ENCODE measurements at places on chromosomes 5 and 9.
A peak's percentile ranks its signal among the peaks of the same experiment; 100 is the strongest.

DNA sequence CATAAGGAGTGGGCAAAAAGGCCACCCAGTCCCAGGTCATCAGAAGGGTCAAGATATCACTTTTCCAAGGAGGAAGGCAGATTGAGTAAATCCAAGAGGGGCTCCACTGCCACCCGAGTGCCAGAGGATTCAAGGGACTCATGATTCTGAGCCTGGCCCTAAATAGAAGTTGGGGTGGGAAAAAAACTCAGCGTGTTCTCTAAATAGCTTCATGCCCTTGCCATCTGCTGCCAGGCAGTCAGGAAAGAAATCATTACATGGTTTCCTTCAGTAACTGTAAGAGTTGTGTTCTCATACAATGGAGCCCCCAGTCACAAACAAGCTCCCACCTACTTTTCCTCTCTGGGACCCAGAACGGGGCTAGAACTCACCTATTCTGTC lies 37.2 kb downstream of the SAR1B start:
- DNase-seq: no peak

- DNase-seq: peak; percentile 89
These were observed 1.1 kb downstream of the CFAP77 start for GRCh38 chr9:132411091-132411508.

GRCh38 chr9:113558632-113559502 lies 95.3 kb downstream of the RGS3 start:
- peak; percentile 56 for DNase-seq

- no peak for DNase-seq
These were observed 150.3 kb upstream of the SPRY4 start for GRCh38 chr5:142475102-142475513.

DNA sequence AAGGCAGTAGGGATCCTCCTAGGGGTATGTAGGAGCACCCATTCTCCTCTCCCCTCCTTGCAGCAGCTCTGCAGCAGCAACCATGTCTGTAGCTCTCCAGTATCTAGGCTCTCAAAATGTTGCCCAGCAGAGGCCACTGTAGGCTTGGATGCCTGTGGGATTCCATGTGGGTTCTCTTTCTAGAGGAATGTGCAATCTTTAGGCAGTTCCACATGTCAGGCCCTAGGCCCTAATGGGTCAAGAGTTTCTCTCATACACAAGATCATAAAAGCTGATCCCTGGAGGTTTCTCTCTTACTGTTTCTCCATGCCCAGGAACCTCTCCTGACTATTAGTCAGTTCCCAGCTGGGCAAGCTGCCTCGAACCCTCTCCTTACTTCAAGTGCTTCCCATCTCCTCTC lies 215.8 kb downstream of the FRMD3 start:
- no peak for DNase-seq

- DNase-seq: no peak
These were observed 52.8 kb downstream of the CTNND2 start for GRCh38 chr5:11851416-11851815.

- DNase-seq: no peak
These were observed 257.4 kb upstream of the RFX3 start for GRCh38 chr9:3783156-3783555.

DNA sequence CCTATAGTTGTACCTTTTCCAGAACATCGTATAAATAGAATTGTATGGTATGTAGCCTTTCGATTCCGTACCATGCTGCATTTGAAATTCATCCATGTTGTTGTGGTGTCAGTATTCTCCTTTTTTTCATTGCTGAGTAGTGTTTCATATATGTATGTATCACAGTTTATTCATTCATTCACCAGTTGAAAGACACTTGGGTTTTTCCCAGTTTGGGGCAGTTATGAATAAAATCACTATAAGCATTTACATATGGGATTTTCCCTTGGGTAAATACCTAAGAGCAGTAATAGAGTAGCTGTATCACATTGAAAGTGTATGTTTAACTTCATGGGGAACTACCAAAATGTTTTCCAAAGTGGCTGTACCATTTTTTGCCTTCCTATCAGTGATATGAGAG lies 16.1 kb upstream of the FKTN start:
- no peak for DNase-seq

DNA sequence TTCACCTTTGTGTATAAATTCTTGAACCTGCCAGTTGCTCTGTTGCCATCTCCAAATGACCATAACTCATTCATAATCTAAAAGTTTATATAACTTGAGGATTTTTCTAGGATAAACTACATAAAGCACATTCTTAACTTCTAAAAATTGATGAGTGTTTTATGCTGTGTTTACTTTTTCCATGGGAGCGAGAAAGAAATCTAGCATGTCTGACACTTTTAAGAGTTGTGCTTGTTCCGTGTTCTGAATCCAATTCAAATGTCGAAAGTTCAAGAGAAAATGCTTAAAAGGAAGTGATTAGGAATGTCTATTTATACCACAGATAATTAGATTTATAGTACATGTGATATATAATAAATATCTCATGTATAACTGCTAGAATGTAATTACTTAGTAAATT lies 154.4 kb downstream of the DEPDC1B start:
- no peak for DNase-seq

DNA sequence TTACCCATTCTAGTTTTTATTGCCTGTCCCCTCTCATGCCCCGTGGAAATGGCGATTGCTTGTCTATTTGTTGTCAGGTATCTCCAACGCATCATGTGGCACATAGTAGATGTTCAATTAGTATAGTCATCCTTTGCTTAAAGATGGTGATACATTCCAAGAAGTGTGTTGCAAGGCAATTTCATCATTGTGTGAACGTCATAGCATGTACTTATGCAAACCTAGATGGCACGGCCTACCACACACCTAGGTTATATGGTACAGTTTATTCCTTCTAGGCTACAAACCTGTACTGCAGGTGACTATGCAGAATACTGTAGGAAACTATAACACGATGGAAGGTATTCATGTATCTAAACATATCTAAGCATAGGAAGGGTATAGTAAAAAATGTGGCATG lies 163.9 kb upstream of the DAPK1 start:
- no peak for DNase-seq

GRCh38 chr5:172798422-172799215 lies 27.6 kb upstream of the DUSP1 start:
- no peak for DNase-seq

- no peak for DNase-seq
These were observed 75.5 kb downstream of the TSPAN17 start for GRCh38 chr5:176722757-176723156.

GRCh38 chr9:74887981-74888370 lies 255 bp upstream of the TRPM6 start:
- DNase-seq: no peak

GRCh38 chr5:4113426-4113825 lies 517.8 kb downstream of the IRX1 start:
- DNase-seq: no peak

DNA sequence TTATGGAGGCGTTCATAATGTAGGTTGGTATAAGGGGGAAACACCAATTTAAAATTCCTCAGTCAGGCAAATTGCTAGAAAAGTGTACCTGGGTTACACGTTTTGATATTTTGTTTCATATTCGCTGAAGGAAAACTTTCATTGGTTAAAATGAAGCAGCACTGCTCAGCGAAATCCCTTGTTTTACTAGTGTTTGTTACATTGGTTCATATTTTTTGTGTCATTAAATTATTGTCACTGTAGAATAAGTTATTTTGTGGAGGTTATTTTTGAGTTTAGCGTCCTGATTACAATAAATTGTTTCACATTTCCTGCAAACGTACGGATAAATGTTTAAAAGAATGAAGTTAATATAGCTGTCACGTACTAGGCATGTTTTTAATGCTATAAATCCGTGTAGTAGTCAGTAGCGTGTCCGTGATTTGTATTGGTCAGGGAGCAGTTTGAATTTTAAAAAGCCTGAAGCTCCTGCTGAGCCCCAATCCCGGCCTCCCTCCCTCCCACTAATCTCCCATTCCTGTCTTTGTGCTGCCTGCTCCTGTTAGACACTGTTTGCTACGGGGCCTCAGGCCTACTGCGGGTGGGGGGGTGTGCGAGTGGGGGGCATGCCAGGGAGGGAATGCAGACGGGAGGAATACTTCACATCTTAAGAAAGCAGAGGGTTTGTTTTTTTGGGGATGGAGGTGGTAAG lies 2.0 kb downstream of the NIPBL start:
- DNase-seq: no peak

- no peak for DNase-seq
These were observed 5.7 kb upstream of the C5orf46 start for GRCh38 chr5:147912011-147912410.

DNA sequence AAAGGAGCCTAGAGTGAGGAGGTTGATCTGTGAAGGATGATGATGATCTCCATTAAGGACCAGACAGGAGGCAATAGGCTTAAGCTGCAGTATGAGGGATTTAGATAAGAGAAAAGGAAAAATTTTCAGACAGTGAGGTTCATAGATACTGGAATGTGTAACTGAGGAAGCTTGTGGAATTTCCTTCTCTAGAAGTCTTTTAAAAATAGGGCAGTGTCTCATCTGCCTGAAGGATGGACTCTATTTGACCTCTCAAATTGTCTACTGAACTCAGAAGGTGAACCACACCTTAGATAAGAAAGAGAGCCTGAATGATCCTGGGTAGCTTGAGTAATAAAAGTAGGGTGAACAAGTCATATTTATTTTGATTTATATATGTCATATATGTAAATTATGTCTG lies 148.2 kb upstream of the CDKN2B start:
- no peak for DNase-seq

GRCh38 chr9:76564297-76564696 lies 105.3 kb downstream of the GCNT1 start:
- no peak for DNase-seq

GRCh38 chr9:77983320-77983662 lies 48.3 kb downstream of the GNAQ start:
- no peak for DNase-seq

DNA sequence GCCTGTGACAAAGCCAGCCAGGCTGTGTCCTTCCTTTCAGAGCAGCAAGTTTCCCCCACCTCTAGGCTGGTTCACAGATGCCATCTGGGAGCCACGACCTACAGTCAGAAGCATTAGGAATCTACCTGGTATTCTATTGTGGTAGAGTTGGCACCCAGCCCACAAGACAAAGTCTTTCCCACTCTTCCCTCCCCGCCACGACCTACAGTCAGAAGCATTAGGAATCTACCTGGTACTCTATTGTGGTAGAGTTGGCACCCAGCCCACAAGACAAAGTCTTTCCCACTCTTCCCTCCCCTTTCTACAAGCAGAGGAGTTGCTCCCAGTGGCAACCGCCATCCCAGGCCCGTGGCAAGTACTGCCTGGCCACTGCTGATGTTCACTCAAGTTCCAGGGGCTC lies 157.8 kb upstream of the TNC start:
- no peak for DNase-seq

DNA sequence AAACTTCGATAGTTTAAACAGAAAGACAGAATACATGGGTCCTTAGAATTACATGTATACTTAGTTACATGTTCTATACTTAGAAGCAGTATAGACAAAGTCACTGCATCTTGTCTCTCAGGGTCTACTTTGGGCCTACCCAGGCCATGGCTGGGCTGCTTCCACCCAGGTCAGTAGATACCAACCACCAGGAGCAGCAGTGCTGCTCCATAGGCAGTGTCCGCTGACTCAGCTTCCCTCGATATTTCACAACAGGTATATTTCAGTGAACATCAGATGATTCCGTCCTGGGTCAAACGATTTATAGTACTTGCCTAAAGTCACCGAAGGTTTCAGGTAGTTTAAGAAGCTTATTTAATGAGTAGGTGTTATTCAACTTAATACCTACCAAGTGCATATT lies 18.0 kb downstream of the IARS1 start:
- no peak for DNase-seq

DNA sequence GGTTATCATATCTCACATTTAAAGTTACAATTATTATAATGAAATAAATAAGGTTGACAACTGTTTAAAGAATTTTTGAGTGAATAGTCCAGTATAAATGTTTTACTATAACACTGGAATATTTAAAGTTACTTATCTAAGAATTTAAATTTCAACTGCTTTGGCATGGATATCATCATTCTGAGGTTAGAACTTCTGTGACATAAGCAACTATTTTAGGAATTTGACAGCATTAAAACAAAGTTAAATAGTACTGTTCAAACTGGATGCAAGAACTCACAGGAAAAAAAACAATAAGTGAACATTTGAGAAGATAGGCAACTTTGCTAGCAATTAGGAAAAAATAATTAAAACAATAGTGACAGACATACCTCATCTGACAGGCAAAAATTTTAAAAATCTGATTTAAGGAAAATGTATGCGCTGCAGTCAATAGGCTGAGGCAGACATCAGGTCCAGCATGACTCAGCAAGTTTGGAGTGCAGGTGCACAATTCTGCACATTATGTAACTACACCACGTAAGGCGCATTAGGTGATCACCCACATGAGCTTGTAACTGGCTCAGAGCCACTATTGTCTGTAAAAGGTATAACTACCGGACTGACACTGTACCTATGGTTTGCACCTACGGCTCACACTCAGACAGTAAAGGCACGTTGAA lies 180.6 kb downstream of the PDE4D start:
- no peak for DNase-seq

DNA sequence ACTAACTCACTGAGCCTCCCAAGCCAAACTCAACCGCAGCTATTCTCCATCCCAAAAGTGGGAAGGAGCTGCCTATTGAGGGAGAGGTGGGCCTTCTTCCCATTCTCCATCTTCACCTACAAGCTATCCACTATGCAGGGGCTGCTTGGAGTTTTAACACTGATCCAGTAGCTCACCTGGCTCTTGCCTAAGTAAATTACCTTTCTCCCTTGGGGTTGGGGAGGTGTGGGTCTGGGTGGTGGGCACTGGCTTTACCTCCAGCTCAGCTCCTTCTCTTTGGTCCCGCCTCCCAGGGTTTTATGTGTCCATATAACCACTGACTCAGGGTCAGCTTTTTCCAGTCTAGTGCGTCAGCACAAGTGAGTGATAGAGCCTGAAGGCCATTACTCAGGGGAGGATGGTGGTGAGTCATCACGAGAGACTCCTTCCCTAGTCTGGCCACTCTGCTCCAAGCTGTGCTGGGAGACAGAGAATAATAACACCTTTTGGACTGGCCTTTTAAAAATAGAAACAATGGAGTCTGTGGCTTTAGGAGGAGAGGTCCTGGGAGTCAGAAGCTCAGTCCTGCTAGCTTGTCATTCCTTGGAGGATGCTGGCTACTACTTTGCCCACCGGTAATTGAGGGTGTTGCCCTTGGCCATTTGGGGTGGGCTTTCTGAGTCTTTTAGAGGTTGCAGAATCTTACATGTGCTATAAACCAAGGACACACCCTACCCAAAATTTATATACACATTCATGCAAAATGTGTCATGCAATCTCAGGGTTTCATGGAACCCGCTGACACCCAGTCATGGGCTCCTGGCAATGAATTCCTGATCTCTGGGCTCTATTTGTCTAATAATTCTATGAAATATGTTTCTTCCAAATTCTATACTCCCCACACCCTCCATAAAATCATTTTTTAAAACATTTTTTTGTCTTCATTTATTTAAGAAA lies 35.6 kb upstream of the ATP6V1G1 start:
- DNase-seq: no peak
